ENCODE measurements at places on chromosomes 7 and 10.

- no peak for DNase-seq
Observed at GRCh38 chr10:26384600-26384999, 53.5 kb upstream of the APBB1IP start.

GRCh38 chr7:32532716-32533115 is 37.4 kb downstream of the AVL9 start:
- DNase-seq = no peak

- DNase-seq = no peak
Observed at GRCh38 chr10:63696205-63696604, 175.0 kb downstream of the REEP3 start.

GRCh38 chr7:8327199-8327598 is 65.2 kb upstream of the ICA1 start:
- DNase-seq = no peak

GRCh38 chr10:73803680-73804286 is 7.6 kb downstream of the NDST2 start:
- DNase-seq = no peak
